Body of pancreas (tissue), 4 donors: ENCODE measurements at places on chromosomes 5 and 9.
A peak's percentile ranks its signal among the peaks of the same experiment; 100 is the strongest.

DNA sequence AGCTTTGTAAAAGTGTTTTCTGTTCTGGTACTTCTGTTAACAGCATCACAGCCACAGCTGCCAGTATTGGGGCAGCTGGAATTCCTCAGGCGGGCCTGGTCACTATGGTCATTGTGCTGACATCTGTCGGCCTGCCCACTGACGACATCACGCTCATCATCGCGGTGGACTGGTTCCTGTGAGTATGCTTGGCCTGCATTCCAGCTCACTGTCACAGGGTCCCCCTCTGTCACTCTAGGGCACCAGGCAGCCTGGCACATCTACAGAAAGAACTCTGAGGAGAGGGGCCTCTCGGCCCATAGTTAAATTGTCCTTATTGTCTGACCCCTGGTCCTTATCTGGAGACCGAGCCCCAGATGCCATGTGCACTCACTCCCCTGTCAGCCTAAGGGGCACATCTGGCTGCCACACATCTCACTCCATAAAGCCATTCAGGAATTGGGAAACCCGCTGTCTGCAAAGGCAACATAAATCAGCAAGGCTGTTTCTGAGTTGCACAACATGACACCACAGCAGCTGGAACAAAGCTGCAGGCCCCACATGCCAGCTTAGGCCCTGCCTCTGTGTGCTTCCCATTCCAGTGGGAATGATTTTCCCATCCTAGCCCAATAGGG, 77.5 kb downstream of the SLC1A3 start:
- no peaks in the 10 kb centered on the region for H3K4me1 ChIP-seq
- DNase-seq = no peak
- H3K36me3 ChIP-seq = no peaks in the 10 kb centered on the region
- no peak overlapping the region for H3K4me3 ChIP-seq
- H3K27ac ChIP-seq = no peak overlapping the region

- H3K27ac ChIP-seq = no peak overlapping the region
- no peaks in the 10 kb centered on the region for H3K27me3 ChIP-seq
- peaks cover 25% of the 10 kb centered on the region for H3K4me1 ChIP-seq
- DNase-seq = no peak
Observed at GRCh38 chr5:43425983-43426382, 13.8 kb upstream of the CCL28 start.

DNA sequence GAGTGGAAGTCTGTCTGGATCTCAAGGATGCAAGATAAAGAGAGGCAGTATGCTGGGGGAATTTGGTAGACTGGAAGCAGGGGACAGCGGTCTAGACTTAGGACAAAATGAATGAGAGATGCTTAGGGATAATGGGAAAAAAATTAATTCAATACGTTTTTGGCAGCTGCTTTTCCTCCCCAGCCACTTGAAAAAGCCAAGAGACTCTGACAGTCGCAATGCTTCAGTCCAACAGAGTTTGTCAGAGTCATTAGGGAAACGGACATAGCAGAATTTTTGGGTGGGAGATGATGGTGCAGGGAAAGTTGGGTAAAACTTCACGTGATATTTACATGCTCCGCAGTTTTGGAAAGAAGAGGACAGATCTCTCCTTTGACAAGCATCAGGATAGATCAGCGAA, 129.7 kb downstream of the GOLPH3 start:
- no peak for DNase-seq
- no peak overlapping the region for H3K4me3 ChIP-seq
- H3K36me3 ChIP-seq = no peaks in the 10 kb centered on the region

DNA sequence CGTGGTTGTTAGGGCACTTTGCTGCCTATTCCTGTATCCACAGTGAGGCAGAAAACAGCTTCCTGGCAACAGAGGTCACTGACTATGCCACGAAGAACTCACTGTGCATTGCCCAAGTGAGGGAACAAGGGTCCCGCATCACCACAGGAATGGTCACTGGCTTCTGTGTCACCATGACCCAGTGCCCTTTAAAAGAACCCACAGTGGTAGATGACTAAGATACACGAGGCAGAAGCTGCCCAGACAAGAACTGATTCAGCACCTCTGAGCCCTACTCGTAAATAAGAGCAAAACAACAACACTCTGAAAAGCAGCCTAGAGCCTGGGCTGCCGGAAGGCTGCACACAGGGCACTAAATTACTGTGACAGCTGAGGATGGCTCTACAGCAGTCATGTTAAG, 236.6 kb upstream of the RASEF start:
- H3K4me1 ChIP-seq = peaks cover 4% of the 10 kb centered on the region
- no peak overlapping the region for H3K4me3 ChIP-seq
- H3K27ac ChIP-seq = no peak overlapping the region
- DNase-seq = no peak

- DNase-seq = peak; percentile 80
- H3K36me3 ChIP-seq = no peaks in the 10 kb centered on the region
- H3K27ac ChIP-seq = peak overlapping the region; percentile 65
- peaks cover 56% of the 10 kb centered on the region for H3K4me1 ChIP-seq
- no peak overlapping the region for H3K4me3 ChIP-seq
Observed at GRCh38 chr5:125412561-125413495, 666.4 kb upstream of the ZNF608 start.

DNA sequence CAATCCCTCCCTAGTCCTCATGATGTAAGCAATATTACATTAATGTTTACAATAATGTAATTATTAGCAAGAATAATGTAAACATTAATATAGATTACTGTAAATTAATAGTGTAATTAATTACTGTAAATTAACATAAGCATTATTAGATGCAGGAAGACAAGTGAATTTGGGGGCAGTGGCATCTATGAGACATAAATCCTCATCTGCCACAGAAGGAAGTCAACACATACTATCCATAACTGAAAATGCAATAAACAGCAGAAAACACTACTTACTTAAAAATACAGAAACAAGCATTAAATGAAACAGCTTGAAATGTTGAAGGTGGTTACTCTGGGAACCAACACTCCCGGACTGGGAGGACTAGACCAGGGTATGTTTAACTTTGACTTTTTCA, 685 bp upstream of the NIPSNAP3A start:
- no peak for DNase-seq
- H3K36me3 ChIP-seq = no peaks in the 10 kb centered on the region
- H3K4me3 ChIP-seq = peak overlapping the region; percentile 58
- H3K27me3 ChIP-seq = no peaks in the 10 kb centered on the region
- peaks cover 5% of the 10 kb centered on the region for H3K4me1 ChIP-seq

DNA sequence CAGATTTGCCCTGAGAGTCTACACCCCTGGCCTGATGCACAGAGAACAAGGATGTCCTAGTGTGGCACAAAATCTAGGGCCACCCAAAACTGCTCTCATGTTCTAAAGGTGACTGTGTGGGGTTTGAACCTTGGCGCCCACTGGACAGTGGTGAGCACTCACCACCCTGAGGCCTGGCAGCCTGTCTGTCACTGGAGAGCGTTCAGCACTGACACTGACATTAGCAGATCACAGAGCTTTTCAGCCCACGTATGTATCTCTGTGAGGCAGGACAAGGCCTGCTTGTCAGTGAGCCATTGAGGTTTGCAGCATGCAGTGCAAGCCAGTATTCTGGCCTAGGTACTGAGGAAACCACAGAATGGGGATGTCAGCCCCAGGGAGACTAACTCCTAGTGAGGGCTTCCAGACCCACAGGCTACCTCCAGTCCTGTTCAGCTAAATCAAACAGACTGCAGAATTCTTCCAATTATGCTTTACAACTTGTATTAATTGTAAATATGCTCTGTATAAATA, 38.9 kb upstream of the SLC2A8 start:
- H3K4me1 ChIP-seq = no peaks in the 10 kb centered on the region
- H3K4me3 ChIP-seq = no peak overlapping the region
- no peak for DNase-seq
- H3K27ac ChIP-seq = no peak overlapping the region

- H3K4me3 ChIP-seq = no peak overlapping the region
- H3K4me1 ChIP-seq = no peaks in the 10 kb centered on the region
- H3K36me3 ChIP-seq = no peaks in the 10 kb centered on the region
- no peaks in the 10 kb centered on the region for H3K27me3 ChIP-seq
Observed at GRCh38 chr5:89359046-89359445, 476.1 kb upstream of the MEF2C start.
